ENCODE measurements at places on chromosomes 7 and 10. TPM values are rescaled to one million over a fixed set of nuclear protein-coding genes. Genes with fewer than 3 reads are reported as not detected.

The CCDC3 gene
- total RNA-seq: 141 TPM

The IL2RA gene
- 2.2 TPM for total RNA-seq

The MYO3A gene
- 0.21 TPM for total RNA-seq

The TMEM130 gene
- total RNA-seq: 0.30 TPM

The MLXIPL gene
- 54.8 TPM for total RNA-seq

The DNTT gene
- total RNA-seq: not detected

The GRID2IP gene
- total RNA-seq: not detected

The AHR gene
- total RNA-seq: 188 TPM

The ARMH3 gene
- 17.5 TPM for total RNA-seq

The SYT15 gene
- 11.0 TPM for total RNA-seq

The SHOC2 gene
- 50.6 TPM for total RNA-seq

The IFIT1B gene
- total RNA-seq: not detected

The SEC61A2 gene
- 10.5 TPM for total RNA-seq

The CTTNBP2 gene
- 19.3 TPM for total RNA-seq
